ENCODE measurements at places on chromosomes 3 and 15. TPM values are rescaled to one million over a fixed set of nuclear protein-coding genes. Genes with fewer than 3 reads are reported as not detected.

DNA sequence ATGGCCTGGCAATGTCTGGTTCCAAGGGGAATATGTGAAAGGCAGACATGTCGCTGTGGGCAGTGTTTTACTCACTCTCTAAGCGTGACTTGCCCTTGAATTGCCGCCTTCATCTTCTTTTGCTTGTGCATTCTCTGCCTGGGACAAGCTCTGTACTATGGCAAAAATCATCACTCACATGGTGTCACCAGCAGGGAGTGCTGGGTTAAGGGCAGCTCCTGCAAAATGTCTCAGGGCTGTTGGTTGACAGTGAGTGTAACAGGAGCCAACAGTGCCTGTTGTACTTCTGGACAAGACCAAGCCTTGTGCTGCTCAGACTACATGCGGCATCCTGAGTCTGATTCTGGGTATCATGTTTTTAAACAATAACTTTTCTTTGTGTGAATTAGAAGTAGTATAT is 45.3 kb upstream of the KY start:
- no peak overlapping the region for H3K27ac ChIP-seq
- peaks cover 31% of the 10 kb centered on the region for H3K4me1 ChIP-seq
- no peak overlapping the region for H3K4me3 ChIP-seq
- no peaks in the 10 kb centered on the region for H3K27me3 ChIP-seq
- DNase-seq: no peak

DNA sequence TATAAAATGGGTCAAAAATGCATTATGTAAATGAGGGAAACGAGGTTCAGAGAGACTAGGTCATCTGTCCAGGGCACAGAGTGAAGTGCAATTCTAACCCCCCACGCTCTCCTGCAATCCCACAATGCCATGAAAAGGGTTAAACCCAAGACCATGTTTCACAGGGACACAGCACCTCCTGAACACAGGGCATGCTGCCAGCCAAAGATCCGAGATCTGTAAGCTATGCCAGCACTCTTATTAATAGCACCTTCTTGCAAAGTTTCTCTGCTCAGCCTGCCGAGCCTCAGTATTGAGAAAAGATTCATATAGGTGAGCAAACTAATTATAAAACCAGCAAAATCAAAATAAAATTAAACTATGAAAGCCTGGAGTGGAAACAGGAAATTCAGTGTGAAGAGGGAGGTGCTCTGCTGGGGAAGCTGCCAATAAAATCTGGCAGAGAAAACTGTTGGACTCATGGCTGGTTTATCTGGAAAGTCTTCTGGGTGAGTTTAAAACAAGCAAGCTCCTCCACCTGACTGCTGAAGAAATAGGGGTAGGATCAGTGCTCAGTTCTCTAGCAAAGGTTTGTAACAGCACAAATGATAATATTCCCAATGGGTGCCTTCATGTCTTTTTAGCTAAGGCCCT is 50.3 kb downstream of the LRIG1 start:
- H3K4me3 ChIP-seq: peak overlapping the region; percentile 38
- no peaks in the 10 kb centered on the region for H3K36me3 ChIP-seq
- H3K27ac ChIP-seq: peak overlapping the region; percentile 84
- peak; percentile 85 for DNase-seq
- no peaks in the 10 kb centered on the region for H3K27me3 ChIP-seq

- no peak overlapping the region for H3K27ac ChIP-seq
- no peaks in the 10 kb centered on the region for H3K27me3 ChIP-seq
- DNase-seq: no peak
- no peaks in the 10 kb centered on the region for H3K36me3 ChIP-seq
- no peak overlapping the region for H3K4me3 ChIP-seq
These were observed 58.5 kb upstream of the TNFSF10 start for GRCh38 chr3:172581757-172582166.

DNA sequence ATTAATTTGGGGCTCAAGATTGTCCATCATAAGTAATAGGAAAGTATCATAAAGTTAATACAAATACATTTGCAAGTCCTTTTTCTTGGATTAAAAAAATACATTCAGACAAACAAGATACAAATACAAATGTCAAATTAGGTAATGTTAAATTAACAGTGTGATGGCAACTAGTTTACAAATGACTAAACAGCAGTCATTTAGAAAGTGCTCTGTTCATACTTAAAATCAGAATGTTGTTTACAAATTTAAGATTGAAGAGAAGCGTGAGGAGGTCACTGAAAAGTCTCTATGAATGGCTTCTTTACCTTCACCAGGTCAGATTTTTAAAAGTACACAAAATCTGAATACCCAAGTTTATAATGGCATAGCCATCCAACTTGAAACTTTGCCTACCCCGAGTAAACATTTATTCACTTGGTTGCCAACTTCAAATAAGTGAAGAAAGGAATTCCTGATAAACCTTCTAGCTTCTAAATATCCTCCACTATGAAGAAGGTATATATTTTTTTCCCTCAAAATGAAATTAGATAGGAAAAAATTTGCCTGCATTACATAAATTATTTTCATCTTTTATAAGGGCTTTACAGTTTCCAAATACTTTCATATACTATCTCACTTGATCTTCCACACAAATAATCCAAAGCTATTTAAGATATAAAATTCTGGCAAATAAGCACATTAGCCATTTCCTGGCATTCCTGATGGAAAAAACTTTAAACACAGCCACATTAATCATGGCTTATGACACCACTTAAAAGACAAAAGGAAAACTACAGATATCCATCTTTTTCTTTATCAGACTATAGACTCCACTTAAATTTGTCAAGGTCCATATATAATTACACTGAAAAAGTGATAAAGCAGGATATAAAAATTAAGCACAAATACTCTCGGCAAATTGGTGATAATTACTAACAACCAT is 11.5 kb upstream of the NEK10 start:
- no peak for DNase-seq
- H3K36me3 ChIP-seq: peaks cover 55% of the 10 kb centered on the region
- no peak overlapping the region for H3K4me3 ChIP-seq
- H3K27ac ChIP-seq: no peak overlapping the region

DNA sequence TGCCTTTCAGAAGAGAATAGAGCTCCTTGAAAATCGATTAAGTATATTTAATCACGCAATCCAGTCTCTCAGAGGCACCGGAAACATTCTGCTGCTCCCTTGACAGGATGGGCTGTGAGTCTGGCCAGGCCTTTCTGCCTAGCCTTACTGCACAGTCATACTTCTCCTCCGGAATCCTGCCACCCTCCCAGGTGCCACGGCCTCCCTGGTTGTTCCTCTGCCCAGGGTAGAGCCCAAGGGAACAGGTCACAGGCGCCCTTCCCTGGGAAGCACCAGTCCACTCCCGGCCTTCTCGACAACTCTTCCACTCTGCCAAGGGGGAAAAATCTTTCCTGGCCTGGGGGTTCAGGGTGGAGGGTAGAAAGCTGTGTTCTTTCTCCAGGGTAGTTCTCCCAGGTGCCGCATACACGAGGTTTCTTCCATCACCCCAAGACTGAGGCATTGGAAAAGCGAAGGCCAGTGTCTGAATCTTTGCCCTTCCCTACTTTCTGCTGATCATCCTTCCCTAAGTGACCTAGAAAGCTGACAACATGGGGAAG is 17.4 kb upstream of the SYNM start:
- H3K36me3 ChIP-seq: no peaks in the 10 kb centered on the region
- no peak overlapping the region for H3K27ac ChIP-seq
- H3K4me3 ChIP-seq: no peak overlapping the region
- DNase-seq: no peak

GRCh38 chr3:3334491-3334890 is 155.0 kb upstream of the CRBN start:
- H3K36me3 ChIP-seq: no peaks in the 10 kb centered on the region
- no peaks in the 10 kb centered on the region for H3K4me1 ChIP-seq
- no peaks in the 10 kb centered on the region for H3K27me3 ChIP-seq
- no peak overlapping the region for H3K27ac ChIP-seq
- no peak overlapping the region for H3K4me3 ChIP-seq
- no peak for DNase-seq

DNA sequence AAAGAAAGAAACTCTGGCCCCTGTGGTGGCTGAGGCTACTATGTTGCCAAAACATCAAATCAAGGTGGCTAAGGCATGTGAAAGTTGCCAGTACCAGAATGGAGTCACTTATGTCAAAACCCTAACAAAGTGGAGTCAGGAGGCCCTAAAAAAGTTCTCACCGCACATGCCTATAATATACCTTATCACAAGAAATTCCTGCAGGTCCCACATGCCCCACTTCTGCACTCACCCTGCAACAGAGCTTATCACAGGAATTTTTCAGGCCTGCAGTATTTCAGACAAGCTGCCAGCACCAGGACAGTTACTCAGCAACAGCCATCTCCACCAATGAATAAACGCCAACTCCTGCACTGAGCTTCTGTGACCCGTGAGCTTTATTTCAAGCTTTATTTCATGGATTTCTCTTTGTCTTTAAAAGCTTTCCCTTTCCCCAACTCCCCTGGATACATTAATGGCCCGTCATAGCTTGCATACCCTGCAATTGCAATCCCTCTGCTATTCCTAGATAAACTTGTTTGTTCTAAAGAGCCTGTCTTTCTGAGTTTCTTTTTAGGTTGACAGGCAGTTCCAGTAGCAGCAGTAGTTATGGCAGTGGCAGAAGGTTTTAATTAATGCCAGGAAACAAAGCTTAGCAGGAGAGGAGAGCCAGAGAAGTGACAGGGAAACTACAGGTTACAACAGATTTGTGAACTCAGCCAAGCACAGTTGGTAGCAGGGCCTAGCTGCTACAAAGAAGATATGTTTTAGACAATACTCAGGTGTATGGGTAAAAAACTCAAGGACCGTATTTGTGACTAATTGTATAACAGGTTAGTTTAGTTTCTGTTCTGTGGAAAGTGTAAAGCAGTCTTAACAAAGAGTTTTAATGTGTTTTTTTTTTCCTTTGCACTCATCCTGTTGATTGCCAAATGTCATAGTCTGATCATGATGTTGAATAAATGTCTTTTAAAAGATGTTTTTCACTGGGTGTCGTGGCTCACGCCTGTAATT is 15.9 kb upstream of the TMEM42 start:
- no peaks in the 10 kb centered on the region for H3K27me3 ChIP-seq
- H3K4me1 ChIP-seq: no peaks in the 10 kb centered on the region
- H3K27ac ChIP-seq: no peak overlapping the region
- DNase-seq: no peak

GRCh38 chr3:64179860-64180259 is 45.4 kb downstream of the PRICKLE2 start:
- H3K4me1 ChIP-seq: no peaks in the 10 kb centered on the region
- no peaks in the 10 kb centered on the region for H3K27me3 ChIP-seq
- H3K27ac ChIP-seq: no peak overlapping the region

- H3K27me3 ChIP-seq: no peaks in the 10 kb centered on the region
- H3K4me3 ChIP-seq: no peak overlapping the region
- peaks cover 40% of the 10 kb centered on the region for H3K36me3 ChIP-seq
- H3K27ac ChIP-seq: no peak overlapping the region
- no peak for DNase-seq
- no peaks in the 10 kb centered on the region for H3K4me1 ChIP-seq
These were observed 49.1 kb downstream of the CCK start for GRCh38 chr3:42216931-42217333.

GRCh38 chr15:41894791-41895463 is 1.1 kb upstream of the SPTBN5 start:
- peaks cover 4% of the 10 kb centered on the region for H3K36me3 ChIP-seq
- H3K4me1 ChIP-seq: peaks cover 8% of the 10 kb centered on the region
- no peaks in the 10 kb centered on the region for H3K27me3 ChIP-seq
- peak overlapping the region; percentile 30 for H3K27ac ChIP-seq

DNA sequence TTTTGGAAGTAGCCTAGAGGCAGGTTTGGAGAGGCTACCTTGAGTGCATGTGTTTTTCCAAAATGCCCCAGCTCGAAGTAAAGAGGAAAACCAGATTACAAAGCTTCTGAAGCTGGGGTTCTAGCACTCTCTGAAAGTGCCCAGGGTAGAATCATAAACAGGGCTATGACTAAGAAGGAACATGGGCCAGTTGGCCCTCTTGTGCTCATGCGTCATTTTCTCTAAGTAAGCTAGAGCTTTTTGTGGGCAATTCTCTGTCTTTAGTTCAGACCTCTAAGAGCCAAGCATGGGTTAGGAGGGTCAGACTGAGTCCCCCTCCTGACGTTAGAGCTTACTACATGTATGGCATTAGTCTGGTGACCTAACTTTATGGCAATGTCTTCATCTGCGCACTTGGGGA is 129.5 kb upstream of the UMPS start:
- H3K4me1 ChIP-seq: peaks cover 53% of the 10 kb centered on the region
- H3K27me3 ChIP-seq: no peaks in the 10 kb centered on the region
- no peak overlapping the region for H3K4me3 ChIP-seq
- peak overlapping the region; percentile 85 for H3K27ac ChIP-seq
- DNase-seq: no peak
- H3K36me3 ChIP-seq: no peaks in the 10 kb centered on the region

- no peak overlapping the region for H3K4me3 ChIP-seq
- no peak for DNase-seq
- no peaks in the 10 kb centered on the region for H3K27me3 ChIP-seq
- no peak overlapping the region for H3K27ac ChIP-seq
- no peaks in the 10 kb centered on the region for H3K36me3 ChIP-seq
- H3K4me1 ChIP-seq: peaks cover 26% of the 10 kb centered on the region
These were observed 34.0 kb downstream of the WWTR1 start for GRCh38 chr3:149623824-149624223.

- H3K27ac ChIP-seq: peak overlapping the region; percentile 67
- H3K4me1 ChIP-seq: peaks cover 23% of the 10 kb centered on the region
- no peak for DNase-seq
- H3K27me3 ChIP-seq: no peaks in the 10 kb centered on the region
- peak overlapping the region; percentile 70 for H3K4me3 ChIP-seq
These were observed 21.0 kb upstream of the NFKBIZ start for GRCh38 chr3:101828276-101828675.

DNA sequence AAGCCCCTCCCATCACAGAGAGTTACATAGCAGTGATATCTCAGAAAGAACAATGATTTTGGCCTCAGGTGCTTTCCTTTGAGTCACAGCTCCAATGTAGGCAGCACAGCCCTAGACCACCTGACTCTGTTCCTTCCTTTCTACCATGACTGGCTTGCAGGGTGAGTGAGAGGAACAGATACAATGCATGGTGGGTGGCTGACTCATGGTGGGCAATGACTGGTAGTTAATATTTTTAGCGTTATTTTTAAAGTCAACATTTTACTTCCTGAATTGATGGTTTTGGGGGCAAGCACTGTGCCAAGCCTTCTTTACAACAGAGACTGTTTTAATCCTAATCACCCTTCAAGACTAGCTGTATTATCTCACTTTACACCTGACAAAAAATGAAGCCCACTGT is 32.8 kb upstream of the ST3GAL6 start:
- H3K4me3 ChIP-seq: no peak overlapping the region
- H3K36me3 ChIP-seq: no peaks in the 10 kb centered on the region
- H3K27ac ChIP-seq: no peak overlapping the region
- no peak for DNase-seq
- H3K27me3 ChIP-seq: no peaks in the 10 kb centered on the region

GRCh38 chr3:98784666-98785600 is 21.8 kb downstream of the ST3GAL6 start:
- H3K4me3 ChIP-seq: no peak overlapping the region
- H3K4me1 ChIP-seq: peaks cover 37% of the 10 kb centered on the region
- H3K36me3 ChIP-seq: no peaks in the 10 kb centered on the region
- H3K27me3 ChIP-seq: no peaks in the 10 kb centered on the region
- peak overlapping the region; percentile 43 for H3K27ac ChIP-seq

The SLCO2A1 gene
- total RNA-seq: 5.2 TPM

The MAN2C1 gene
- total RNA-seq: 86.5 TPM

The OSTN gene
- 0.08 TPM for total RNA-seq

The SYNPR gene
- total RNA-seq: not detected

The CRTAP gene
- total RNA-seq: 80.8 TPM

The ST8SIA2 gene
- total RNA-seq: 0.79 TPM

The FAN1 gene
- total RNA-seq: 25.0 TPM

The PDZRN3 gene
- total RNA-seq: 39.3 TPM

The STRIT1 gene
- 1,022 TPM for total RNA-seq

Measured in psoas muscle (tissue), 8 donors.